NCI-H82 (cell line): ENCODE measurements at places on chromosomes 3 and 15.

- DNase-seq: no peak
Observed at GRCh38 chr15:39456159-39456558, 124.7 kb upstream of the THBS1 start.

DNA sequence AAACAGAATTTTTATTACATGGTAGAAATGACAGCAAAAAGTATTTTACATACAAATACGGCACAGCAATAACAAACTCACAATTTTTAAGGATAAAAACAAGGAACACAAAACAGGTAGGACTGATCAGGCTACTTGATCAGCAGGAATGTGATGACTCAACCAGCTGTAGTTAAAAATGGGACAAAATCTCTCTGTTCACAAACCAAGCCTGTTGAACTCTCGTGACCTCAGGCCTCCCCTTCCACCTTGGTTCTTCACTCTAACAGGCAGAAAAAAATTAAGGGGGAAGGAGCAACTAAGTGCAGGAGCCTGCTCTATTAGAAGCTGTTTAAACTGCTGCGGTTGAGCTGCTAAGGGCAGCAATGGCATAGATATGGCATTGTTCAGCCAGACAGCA is 18.7 kb downstream of the FBXL22 start:
- DNase-seq: no peak

DNA sequence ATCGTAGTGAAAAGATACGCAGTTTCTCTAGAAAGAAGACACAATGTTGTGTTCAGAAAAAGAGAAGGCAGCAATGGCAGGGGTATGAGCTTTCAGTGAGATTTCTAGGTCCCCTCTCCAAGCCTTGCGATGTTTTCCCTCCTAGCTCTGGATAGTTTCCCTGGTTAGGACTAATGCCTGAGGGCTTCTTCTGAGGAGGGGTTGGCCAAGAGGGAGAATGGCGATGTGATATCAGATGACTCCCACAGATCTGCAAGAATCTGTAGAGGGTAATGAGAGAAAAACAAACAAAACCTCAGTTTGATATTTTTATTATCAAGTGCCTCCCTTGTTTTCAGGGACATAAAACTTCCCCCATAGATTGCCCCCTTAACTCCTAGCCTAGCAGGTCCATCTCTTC is 4.1 kb upstream of the CLDN1 start:
- DNase-seq: no peak

- DNase-seq: no peak
Observed at GRCh38 chr3:171556148-171556547, 95.9 kb upstream of the TNIK start.

DNA sequence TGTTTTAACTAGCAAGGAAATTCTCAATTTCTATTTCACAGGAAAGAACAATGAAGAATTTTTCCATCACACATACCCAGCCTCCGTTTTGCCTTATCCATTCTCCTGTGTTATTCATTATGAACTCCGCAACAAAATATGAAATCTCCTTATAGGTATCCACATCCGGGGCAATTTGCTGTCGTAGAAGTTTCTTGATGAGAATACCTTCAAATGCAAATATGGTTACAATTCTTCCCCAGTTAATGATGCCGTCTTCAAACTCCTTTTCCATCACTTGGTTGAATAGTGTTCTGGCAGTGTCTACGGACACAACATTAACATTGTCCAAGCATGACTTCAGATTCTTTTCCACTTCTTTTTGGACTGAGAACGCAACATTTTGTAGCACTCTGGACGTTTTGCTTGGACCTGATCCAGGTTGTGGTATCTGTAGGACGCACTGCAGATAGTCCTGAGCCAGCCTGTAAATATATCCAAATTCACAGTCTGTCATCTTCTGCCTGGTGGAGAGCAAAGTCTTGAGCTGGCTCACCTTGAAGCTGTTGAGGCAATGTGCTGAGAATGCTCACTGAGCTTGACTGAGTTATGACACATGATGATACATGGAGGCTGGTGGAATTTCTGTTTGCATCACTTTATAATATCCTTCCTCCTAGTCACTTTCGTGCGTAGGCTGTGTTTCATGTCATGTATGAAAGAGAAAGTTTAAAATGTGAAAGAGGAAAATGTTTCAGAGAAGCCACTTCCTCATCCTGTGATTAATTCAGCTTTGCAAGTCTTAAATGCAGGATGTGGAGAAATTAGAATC is at the start of gene BCL2A1:
TSS of gene BCL2A1 (minus strand) at position 573 of the 811 bp plus-strand sequence. CDS start at position 496, 77 bp downstream.
- DNase-seq: no peak

- DNase-seq: no peak
Observed at GRCh38 chr3:35617370-35617769, 22.0 kb upstream of the ARPP21 start.

DNA sequence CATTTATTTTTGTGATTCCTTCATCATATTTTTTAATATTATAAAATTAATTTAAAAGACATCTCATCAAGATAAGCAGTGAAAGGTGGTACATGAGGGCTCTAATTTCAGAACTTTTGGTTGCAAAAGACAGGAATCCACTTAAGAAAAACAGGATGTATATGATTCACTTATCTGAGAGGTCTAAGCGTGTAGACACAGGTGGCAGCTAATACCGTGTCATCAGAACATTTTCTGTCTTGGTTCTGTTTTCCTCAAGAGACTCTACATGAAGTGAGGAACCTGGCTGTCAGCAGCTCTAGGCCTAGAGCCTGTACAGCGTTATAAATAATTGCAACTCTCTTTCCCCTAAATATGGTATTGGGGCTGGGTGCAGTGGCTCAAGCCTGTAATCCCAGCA is 433.7 kb upstream of the NAALADL2 start:
- DNase-seq: no peak

DNA sequence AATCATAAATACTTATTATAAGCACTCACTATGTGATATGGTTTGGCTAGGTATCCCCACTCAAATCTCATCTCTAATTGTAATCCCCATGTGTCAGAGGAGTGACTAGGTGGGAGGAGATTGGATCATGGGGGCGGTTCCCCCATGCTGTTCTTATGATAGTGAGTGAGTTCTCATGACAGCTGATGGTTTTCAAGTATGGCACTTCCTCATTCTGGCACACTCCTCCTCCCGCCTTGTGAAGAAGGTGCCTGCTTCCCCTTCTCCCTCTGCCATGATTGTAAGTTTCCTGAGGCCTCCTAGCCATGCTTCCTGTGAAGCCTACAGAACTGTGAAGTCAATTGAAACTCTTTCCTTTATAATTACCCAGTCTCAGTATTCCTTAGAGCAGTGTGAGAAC is 53.3 kb upstream of the CHMP2B start:
- no peak for DNase-seq

DNA sequence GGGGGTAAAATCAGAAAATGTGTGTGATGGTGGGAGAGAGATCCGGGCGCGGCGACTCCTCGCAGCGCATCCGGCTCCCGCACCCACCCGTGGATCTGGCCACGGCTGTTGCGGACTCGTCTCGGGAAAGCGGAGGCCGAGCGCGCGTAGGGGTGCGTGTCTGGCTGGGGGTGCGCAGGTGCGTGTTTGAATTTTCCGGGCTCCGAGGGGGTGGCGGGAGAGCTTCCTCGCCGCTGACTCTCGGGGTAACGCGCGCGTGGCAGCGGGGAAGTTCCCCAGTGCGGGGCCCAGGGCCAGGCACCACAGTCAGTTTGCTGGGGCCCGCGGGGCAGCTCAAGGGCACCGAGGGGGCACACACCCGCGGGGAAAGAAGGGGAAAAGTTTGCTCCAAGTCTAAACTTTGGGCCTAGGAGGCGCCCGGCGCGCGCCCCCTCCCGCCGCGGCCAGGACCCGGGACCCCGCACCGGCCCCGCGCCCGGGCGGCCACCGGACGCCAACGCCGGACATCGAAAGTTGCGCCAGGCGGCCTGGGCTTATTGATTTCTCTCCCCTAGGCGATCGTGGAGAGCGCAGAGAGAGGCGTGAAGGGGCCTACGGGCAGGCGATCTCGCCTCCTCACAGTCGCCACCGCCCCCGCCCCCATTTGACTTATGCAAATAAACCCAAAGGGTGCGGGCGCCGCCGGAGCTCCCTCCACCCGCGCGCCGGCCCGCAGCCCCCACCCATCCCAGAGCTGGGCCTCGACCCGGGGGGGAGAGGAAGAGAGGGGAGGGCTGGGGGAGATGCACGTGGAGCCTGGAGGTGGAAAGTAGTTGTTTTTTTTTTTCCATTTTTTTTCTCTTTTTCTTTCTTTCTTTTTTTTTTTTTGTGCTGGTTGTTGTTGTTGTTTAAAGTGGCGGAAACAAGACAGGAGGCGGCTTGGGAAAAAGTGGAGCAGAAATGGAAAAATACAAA is 639 bp downstream of the FOXP1 start:
- DNase-seq: peak; percentile 78

DNA sequence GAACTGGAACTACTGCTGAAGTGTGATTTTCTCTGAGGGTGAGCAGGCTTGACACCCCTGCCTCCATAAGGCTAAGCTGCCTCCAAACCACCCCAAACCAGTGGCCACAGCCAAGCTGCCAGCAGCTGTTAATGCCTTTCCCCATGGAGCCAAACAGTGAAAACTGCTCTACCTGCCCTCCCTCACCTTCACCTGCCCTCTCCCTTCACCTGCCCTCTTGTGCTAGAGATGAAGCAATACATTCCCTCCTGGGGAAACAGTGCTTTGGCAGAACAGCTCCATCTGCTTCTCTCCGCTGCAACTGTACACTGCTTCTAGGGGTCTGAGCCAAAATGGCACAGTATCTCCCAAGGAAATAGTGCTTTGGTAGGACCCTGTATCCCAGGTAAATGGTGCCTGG is 374.1 kb downstream of the FHIT start:
- no peak for DNase-seq

DNA sequence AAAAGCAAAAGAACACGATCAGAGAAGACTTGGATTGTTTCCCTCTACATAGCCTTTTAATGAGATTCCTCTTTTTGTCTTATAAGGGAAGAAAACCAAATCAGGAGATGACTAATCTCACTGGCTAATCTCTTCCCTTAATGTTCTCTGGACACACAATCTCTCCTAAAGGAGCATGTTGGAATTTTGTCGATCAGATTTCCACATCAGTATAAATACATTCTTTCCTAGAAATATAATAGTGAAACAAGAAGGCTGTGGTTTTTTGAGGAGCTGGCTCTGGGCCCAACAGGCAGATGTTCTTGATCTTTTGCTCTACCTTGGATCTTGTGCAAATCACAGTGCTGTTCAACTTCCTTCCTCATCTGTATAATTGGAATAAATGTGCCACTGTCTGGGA is 94.0 kb downstream of the GTPBP8 start:
- DNase-seq: peak; percentile 13

DNA sequence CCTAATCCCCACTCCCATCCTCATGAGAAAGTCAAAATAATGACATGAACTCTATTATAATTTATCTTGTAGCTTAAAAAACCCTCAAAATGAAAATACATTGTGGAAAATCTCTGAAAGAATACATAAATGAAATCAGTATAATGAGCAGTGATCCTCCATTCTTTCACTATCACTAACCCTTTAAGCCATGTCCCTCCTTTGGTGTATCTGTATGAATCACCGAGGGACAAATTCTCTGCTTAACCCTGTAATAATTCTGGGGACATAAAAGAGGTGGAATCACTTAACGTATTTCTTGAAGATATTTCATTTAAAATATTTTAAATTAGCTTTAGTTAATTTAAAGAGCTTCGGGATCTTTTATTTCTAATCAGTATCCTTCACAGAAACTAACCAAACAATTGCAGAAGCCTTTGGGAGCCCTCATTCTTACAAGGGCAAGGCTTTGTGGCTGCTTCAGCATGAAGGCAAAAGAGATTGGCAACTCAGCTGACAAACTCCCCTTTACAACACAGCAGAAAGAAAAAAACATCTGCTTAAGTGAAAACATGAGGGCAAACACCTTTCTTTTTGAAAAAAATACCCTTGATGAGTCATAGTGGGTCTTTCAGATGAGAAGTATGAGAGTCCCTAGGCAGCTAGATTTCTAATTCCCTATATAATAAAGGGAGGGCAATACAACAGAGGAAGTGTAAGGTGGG is 44.0 kb upstream of the ALCAM start:
- DNase-seq: no peak

GRCh38 chr3:161104561-161105551 is at the start of gene B3GALNT1:
Gene B3GALNT1, minus strand, starts transcription at chr3:161105349. Its CDS starts 18,595 bp downstream, at chr3:161086754.
- DNase-seq: peak; percentile 50

- DNase-seq: peak; percentile 35
Observed at GRCh38 chr3:37256447-37256846, 82.1 kb upstream of the LRRFIP2 start.

GRCh38 chr3:45946307-45946706 is 3.0 kb downstream of the CXCR6 start:
- no peak for DNase-seq

DNA sequence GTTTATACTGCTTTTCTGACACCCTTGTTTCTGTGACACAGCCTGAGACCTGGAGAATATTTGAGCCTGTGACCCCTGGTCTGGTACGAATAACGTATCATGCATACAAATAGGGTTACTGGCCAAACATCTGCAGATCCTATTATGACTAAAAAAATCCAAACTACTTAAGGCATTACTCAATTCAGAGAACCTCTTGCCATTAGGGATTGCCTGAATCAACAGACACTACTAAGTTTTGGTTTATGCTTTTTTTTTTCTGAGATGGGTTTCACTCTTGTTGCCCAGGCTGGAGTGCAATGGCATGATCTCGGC is 35.4 kb downstream of the OSBPL10 start:
- DNase-seq: no peak
